ENCODE measurements at places on chromosomes 3 and 15.

DNA sequence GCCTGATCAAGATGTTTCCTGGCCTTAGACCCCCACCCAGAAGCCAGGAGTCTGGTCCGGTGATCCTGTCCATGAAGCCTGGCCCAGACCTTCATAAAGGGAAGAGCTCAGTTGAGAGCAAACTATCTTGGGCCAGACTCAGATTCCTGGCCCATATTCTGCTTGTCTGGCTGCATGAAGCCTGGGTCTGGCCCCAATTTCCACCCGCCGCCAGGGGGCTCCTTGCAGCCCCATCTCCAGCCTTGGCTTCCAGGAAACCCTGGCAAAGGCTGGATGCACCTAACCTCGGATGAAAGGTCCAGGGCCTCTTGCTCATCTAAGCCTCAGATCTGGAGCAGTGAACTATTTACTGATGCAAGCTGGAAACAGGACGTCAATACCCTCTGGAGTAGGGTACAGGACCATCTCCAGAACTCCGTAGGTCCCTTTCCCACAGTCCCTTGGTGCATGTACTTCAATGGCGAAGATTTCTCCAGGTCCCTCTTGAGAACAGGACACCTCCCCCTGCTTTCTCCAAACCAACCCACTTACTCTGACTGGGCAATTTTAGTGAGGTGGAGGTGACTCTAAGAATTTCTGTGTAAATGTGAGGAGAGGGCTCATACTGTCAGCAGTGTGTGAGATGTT, 5.6 kb downstream of the FOXL2 start:
- no peak for DNase-seq

GRCh38 chr3:158094235-158095110, 11.7 kb downstream of the SHOX2 start:
- no peak for DNase-seq

DNA sequence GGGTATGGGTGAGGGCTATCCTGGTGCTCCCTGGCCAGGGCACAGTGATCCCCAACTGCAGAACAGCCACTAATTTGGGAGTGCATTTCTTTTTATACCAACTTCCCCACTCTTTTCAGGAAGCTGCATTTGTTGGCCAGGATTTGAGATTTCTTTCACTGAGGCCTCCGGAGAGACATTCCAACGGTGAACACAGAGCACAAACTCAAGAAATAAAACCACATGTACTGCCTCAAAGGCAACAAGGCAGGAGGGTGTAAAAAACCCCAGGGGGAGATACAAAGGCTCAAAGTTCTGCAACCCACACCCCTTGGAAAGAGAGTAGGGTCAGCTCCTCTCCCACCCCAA, 65.3 kb downstream of the CPN2 start:
- DNase-seq: no peak

- DNase-seq: no peak
Measured at GRCh38 chr3:49199239-49199899, 28.0 kb downstream of the KLHDC8B start.

DNA sequence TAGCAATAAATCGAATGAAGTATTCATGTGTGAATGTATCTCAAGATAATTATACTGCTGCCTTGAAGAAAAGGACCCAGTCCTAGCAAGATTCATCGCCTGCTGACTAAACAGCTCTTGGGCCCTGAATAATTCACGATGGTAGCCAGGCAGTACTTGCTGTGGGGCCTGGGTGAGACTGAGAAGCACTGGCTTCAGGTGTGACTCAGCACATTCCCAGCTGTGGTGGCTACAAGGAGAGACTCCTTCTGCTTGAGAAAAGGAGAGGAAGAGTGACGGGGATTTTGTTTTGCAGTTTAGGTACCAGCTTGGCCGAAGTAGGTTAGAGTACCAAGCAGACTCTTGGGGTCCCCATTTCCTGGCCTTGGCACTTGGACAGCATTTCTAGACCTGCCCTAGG, 47.6 kb upstream of the CD200R1L start:
- DNase-seq: no peak

DNA sequence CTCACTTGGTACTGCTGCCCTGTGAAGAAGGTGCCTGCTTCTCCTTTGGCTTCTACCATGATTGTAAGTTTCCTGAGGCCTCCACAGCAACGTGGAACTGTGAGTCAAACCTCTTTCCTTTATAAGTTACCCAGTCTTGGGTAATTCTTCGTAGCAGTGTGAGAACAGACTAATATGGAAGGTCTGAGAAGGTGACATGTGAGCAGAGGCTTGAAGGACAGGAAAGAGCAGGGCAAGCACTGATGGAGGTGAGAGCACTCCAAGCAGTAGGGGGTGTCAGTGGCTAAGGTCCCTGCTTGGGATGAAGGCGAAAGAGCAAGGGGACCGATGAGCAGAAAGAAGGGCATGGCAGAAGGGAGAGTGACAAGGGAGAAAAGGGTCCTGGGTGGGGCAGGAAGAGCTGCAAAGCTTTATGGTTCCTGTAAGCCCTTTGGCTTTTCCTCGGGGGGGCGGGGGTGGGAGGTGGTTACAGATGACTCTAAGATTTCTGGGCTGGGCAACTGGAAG, 3.5 kb downstream of the EIF4E3 start:
- DNase-seq: no peak

- DNase-seq: no peak
Measured at GRCh38 chr3:183306798-183307671, 54.0 kb downstream of the B3GNT5 start.

DNA sequence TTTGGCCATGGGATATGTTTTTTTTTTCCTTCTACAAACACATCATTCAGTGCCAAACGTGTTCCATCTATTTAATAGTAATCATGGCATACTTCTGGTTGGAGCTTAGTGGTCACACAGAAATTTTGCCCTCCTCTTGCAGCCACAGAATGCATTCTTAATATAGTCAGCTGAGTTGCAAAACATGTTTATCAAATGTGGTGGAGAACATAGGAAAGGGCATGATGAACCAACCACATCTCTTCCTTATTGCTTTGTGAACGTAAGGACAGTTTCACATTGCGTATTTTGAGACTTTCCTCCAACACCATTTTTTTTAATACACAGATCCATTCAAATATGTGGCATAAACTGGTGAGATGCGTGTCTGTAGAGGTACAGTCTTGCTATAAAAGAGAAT, 106.8 kb downstream of the BBX start:
- DNase-seq: no peak

DNA sequence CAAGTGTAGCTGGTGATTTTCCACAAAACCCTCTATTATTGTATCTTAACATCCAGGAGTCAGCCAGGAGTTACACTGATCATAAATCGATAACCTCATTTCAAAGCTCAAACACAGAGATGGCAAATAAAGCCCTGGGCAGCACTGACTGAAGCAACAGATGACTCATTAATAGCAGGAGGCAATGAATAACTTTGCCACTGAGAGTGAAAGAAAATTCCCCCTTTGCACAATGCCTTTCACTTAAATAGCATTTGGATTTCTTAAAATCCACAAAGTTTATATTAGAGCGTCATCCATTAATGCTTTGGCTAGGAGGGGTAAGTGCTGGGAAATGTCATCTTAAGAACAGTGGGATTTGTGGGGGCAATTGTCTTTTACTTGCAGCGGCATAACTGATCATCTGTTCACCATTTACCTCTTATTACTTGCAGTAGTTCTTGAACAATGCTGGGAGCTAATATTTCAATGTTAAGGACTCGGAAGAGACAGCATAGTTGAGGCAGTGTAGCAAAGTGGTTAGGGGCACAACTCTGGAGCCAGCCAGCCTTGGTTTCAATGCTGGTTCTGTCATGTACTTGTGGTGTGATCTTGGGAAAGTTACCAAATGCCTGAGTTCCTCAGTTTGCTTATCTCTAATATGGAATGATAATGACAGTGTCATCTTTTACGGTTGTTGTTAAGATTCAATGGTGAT, 630.4 kb upstream of the TBL1XR1 start:
- DNase-seq: no peak

DNA sequence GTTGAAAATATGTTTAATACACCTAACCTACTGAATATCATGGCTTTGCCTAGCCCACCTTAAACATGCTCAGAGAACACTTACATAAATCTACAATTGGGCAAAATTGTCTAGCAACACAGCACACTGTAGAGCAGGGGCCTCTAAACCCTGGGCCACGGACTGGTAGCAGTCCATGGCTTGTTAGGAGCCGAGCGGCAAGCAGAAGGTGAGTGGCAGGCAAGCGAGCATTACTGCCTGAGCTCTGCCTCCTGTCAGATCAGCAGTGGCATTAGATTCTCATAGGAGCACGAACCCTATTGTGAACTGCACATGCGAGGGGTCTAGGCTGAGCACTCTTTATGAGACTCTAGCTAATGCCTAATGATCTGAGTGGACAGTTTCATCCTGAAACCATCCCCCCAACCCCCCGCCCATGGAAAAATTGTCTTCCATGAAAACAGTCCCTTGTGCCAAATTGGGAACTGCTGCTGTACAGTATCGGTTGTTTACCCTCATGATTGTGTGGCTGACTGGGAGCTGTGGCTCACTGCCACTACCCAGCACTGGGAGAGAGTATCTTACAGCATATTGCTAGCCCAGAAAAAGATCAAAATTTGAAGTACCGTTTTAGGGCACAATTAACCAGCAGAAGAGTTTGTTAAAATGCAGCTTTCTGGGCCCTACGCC, 26.1 kb downstream of the CMSS1 start:
- DNase-seq: no peak

- no peak for DNase-seq
Measured at GRCh38 chr3:98565843-98566242, 27.6 kb downstream of the CPOX start.

- no peak for DNase-seq
Measured at GRCh38 chr3:126202276-126202675, 21.9 kb upstream of the ALDH1L1 start.

- no peak for DNase-seq
Measured at GRCh38 chr3:89360156-89360555, 252.7 kb downstream of the EPHA3 start.

- DNase-seq: no peak
Measured at GRCh38 chr3:167441256-167441655, 32.6 kb downstream of the SERPINI2 start.

DNA sequence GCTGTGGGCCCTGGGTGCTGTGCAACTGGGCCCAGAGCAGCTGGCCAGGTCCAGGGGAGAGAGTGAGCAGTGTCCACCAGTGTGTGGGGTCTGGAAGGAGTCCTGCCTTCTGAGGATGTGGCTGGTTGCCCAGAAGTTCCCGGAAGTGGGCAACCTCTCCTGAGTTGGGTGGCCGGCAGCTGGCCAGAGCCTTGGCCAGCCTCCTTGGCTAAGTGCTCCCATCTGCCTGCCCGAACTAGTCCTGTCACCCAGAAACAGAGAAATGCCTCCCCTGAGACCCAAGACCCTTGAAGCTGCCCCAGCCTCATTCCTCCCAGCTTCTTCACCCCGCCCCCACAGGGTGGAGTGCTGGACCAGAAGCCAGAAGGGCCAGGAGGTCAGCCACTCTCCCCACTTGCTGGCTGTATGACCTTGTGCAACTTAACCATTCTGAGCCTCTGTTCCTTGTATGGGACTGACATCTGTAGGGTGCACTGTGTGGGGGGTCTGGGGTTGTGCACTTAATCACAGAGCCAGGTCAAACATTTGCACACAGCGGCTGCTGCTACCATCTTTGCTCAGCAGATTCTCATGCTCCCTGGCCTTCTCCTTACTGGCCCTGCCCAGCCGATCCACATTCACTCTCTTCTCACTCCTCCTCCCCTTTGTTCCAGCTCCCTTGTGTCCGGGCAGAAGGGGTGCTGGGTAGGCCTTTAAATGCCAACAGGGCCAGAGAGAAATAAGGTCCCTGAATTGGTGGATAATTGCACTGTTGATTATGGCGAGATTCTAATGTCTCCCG, 7.5 kb upstream of the ALAS1 start:
- DNase-seq: no peak

- no peak for DNase-seq
Measured at GRCh38 chr3:12932754-12933153, 91.4 kb upstream of the RPL32 start.

DNA sequence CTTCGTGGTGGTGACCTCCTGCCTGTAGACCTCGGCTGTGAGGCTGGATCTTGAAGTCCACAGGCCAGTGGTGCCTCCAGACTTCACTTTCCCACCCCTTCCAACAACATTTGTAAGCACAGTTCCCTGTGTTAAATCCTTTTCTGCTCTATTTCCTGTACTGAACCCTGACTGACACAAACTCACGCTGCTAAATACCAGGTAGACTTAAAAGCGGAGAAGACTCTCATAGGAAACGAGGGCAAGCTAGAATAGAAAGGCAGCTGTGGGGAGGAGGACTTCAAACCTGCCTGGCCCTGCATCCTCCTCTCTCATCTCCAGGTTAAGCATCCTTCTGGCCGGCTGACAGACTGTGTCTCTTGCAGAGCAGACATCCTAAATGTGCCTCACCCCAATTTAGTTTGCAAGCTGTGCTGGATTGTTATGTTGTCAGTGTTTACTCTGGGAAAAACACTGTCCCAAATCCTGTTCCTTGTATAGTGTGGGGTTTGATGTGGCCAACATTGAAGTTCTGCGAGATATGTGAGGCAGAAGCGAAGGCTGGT, 58.5 kb upstream of the LARS2 start:
- no peak for DNase-seq

Measured in cortex of kidney (tissue), 1 donor.